Activated naive CD8-positive, alpha-beta T cell treated with anti-CD3 and anti-CD28 coated beads, Interleukin-2, amount 50 U/mL, for 24 hours (primary cell): ENCODE measurements at places on chromosomes 16 and 17.
A peak's percentile ranks its signal among the peaks of the same experiment; 100 is the strongest.

DNA sequence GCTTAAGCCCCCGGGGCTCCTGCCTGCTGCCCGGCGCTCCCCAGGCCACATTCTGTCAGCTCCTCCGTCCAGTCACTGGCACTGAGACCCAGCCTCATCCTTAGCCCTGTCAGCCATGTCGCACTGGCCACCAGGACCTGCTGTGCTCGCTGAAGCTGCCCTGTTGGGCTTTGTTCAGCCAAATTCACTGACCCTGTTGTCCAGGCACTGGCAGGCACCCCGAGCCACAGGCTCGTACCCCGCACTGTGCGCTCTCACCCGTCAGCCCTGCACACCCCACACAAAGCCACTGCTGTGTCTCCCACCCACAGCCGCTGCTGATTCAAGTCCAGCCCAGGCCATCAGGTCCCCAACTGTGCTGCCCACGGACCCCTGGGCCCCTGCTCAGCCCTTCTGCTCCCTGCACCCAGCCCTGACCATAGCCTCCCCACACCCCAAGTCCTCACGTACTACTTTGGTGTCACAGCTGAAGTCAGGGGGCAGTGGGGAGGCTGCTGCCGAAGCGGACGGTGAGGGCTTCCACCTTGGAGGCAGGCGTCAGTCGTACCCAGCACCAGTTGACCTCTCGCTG, 131.5 kb upstream of the CHMP6 start:
- DNase-seq, result no peak

DNA sequence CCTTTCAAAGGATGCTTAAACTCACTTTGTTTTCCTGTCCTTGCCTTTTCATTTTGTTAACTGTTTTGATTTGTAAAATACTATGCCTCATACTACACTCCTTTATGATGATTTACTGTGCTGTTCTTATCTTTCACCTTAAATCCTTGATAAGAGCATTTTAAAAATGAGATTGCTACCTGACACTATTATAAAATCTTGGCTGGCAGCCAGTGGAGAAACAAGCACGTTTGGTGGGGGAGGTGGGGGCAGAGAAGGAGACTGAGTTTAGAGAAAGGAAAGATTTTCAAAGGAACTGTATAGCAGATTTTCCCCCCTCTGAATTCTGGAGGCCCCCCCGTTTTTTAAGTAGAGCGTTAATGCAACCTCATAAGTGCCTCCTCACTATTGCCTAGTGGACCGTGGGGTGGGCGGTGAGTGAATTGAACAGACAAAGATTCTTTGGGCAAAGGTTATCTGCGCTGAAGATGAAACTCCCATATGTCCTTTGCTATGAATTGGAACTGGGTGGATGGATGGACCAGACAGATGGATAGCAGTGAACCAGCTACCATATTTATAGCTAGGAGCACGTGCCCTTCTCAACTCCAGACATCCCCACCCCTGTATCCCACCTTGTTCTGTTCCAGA, 200.2 kb downstream of the CCDC182 start:
- no peak for DNase-seq

DNA sequence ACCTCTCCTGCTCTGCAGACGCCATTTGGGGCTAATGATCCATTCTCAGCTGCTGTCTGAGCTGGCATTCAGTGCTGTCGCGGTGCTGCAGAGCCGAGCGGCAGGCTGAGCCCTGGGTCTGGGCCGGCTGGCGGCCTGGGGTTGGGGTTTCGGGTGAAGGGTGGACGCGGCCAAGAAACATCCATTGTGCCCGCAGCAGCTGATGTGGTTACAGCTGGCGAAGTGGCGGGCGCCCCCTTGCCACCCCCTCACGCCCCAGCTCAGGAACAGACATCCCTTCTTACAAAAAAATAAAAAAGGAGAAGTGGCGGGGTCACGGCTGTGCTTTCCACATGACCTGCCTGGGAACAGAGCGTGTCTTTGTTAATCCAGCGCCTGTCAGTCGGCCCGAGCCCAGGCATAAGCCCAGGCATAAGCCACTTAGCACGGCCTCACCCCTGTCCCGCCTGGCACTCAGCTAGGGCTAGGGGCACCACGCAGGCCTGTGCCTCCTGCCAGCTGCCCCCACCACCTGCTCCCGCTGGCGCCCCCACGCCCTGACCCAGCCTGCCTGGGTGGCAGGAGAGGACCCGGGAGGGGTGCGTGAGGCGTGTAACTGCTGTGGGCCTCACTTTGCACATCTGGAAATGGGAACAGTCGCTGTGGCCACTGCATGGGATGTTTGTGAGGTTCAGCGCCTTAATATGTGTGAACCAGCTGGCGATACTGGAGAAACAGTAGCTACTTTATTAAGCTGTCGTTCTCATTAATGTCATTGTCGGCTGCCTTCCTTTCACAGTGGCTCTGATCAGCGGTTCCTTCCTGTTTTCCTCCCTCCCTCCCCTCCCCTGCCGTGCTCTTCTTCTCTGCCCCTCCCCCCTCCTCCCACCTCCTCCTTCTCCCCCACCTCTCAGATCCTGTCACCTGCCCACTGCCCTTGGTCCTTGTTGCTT, 197.7 kb upstream of the CIBAR2 start:
- peak; percentile 29 for DNase-seq

- DNase-seq, result no peak
Measured at GRCh38 chr17:15263680-15264079, 1.4 kb downstream of the PMP22 start.

- peak; percentile 32 for DNase-seq
Measured at GRCh38 chr17:76909971-76910760, 42.0 kb downstream of the MGAT5B start.

DNA sequence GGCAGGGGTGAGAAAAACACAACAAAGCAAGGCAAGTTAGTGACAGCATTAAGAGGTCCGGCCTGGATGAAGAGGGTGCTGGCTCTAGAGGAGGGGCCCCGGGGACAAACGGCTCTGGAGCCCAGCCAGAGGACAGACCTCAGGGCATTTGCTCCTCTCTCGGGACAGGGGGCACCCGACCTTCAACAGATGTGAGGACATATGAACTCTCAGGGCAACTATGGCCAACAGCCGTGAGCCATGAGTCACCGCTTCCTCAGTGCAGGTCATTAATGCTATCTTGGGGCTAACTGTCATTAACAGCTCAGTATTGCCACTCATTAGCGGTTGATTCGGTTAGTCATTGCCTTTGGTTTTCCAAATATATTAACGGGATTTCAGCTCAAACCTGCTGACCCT, 9.7 kb upstream of the ARL5C start:
- DNase-seq, result no peak

GRCh38 chr16:65916995-65917394, 449.5 kb upstream of the CDH5 start:
- no peak for DNase-seq

GRCh38 chr17:68205808-68206720, 41.8 kb upstream of the AMZ2 start:
- DNase-seq, result peak; percentile 52

DNA sequence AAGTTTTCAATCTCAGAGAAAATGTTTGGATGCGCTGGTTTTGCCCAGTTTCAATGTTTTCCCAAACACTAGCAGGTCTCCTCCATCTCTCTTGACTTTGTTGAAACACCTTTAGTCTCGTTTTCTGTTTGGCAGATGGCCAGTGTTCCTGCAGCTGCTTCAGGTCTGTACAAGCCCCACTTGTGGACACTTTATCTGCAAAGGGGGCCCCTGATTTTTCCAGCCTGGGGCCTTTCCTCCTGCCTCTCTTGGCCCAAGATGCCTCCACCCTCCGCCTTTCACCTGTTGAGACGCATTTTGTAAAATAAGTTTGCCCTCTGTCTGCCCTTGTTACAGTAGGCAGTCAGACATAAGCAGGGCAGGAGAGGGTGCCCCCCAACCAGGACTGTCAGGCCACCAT, 21.8 kb upstream of the PRM1 start:
- DNase-seq, result no peak

GRCh38 chr16:76483307-76483909, 206.2 kb downstream of the CNTNAP4 start:
- no peak for DNase-seq
